ENCODE measurements at places on chromosomes 2 and 18. TPM values are rescaled to one million over a fixed set of nuclear protein-coding genes. Genes with fewer than 3 reads are reported as not detected.
A peak's percentile ranks its signal among the peaks of the same experiment; 100 is the strongest.

The FOXI3 gene
- total RNA-seq = not detected

The HPCAL1 gene
- 23.1 TPM for total RNA-seq

The PELI1 gene
- 9.2 TPM for total RNA-seq

The FZD7 gene
- 1.4 TPM for total RNA-seq

The DNMT3A gene
- total RNA-seq = 12.2 TPM

- no peak overlapping the region for H3K27ac ChIP-seq
- H3K27me3 ChIP-seq = no peaks in the 10 kb centered on the region
- DNase-seq = no peak
- H3K4me1 ChIP-seq = no peaks in the 10 kb centered on the region
These were observed 12.2 kb downstream of the DOK1 start for GRCh38 chr2:74566754-74567085.

GRCh38 chr2:13681936-13682335, 950.6 kb upstream of the LRATD1 start:
- no peaks in the 10 kb centered on the region for H3K36me3 ChIP-seq
- H3K27me3 ChIP-seq = no peaks in the 10 kb centered on the region
- no peaks in the 10 kb centered on the region for H3K4me1 ChIP-seq
- no peak overlapping the region for H3K27ac ChIP-seq
- no peak for DNase-seq

DNA sequence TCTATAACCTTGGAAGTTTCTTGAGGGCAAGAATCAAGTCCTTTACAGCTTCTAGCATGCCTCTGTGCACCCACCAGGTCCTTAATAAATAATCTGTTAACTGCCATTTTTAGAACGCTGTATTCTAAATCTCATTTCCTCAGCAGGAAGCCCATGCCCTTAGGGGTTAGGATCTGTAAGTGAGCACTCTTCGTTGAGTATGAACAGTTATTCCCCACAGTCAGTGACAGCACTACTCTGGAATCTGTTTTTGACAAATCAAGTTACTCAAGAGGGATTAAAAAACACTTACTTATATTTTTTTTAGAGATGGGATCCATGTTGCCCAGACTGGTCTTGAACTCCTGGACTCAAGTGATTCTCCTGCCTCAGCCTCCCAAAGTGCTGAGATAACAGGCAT, 14.6 kb downstream of the PAIP2B start:
- no peaks in the 10 kb centered on the region for H3K36me3 ChIP-seq
- H3K27me3 ChIP-seq = no peaks in the 10 kb centered on the region
- H3K27ac ChIP-seq = no peak overlapping the region
- no peak overlapping the region for H3K4me3 ChIP-seq
- no peak for DNase-seq

GRCh38 chr18:68467957-68468356, 247.0 kb downstream of the TMX3 start:
- H3K27me3 ChIP-seq = no peaks in the 10 kb centered on the region
- H3K27ac ChIP-seq = no peak overlapping the region
- no peak for DNase-seq
- H3K4me3 ChIP-seq = no peak overlapping the region
- H3K36me3 ChIP-seq = no peaks in the 10 kb centered on the region

GRCh38 chr2:164567335-164567989, 53.8 kb downstream of the GRB14 start:
- H3K36me3 ChIP-seq = no peaks in the 10 kb centered on the region
- H3K4me1 ChIP-seq = no peaks in the 10 kb centered on the region
- H3K27me3 ChIP-seq = no peaks in the 10 kb centered on the region
- H3K27ac ChIP-seq = peak overlapping the region; percentile 80

GRCh38 chr2:17758118-17758517, 4.2 kb downstream of the GEN1 start:
- DNase-seq = no peak
- no peaks in the 10 kb centered on the region for H3K36me3 ChIP-seq
- no peak overlapping the region for H3K27ac ChIP-seq

GRCh38 chr2:218882461-218882816, 1.8 kb downstream of the WNT10A start:
- DNase-seq = no peak
- no peaks in the 10 kb centered on the region for H3K36me3 ChIP-seq
- no peak overlapping the region for H3K27ac ChIP-seq
- H3K4me1 ChIP-seq = peaks cover 5% of the 10 kb centered on the region
- H3K4me3 ChIP-seq = no peak overlapping the region

- DNase-seq = no peak
- H3K27ac ChIP-seq = no peak overlapping the region
- no peak overlapping the region for H3K4me3 ChIP-seq
- no peaks in the 10 kb centered on the region for H3K27me3 ChIP-seq
- H3K36me3 ChIP-seq = no peaks in the 10 kb centered on the region
These were observed 338.7 kb downstream of the CDH2 start for GRCh38 chr18:27838225-27838624.

GRCh38 chr2:75494137-75494769, 66.5 kb downstream of the EVA1A start:
- no peaks in the 10 kb centered on the region for H3K36me3 ChIP-seq
- no peak for DNase-seq
- H3K4me3 ChIP-seq = no peak overlapping the region
- H3K27ac ChIP-seq = no peak overlapping the region

GRCh38 chr18:57075716-57076400, 71.0 kb upstream of the BOD1L2 start:
- H3K27ac ChIP-seq = no peak overlapping the region
- H3K4me3 ChIP-seq = no peak overlapping the region
- H3K4me1 ChIP-seq = no peaks in the 10 kb centered on the region

DNA sequence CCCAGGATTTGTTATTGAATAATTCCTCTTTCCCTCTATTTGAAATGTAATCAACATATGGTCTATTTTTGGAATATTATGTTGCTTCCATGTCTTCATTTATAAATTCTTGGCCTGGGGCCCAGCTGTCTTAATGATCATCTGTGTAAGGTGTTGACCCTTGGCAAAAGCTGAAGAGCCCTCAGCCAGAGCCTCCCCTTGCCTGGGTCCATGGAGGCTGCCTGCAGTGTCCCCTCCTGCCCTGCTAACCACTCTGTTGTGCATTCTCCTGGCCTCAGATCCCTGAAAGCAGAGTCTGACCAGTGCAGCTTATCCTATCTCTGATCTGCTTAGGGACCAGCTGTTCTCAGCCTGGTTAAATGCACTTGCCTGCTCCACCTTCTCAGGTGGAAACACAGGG, 226.1 kb upstream of the APCDD1 start:
- no peaks in the 10 kb centered on the region for H3K27me3 ChIP-seq
- H3K27ac ChIP-seq = no peak overlapping the region
- no peak overlapping the region for H3K4me3 ChIP-seq
- H3K4me1 ChIP-seq = no peaks in the 10 kb centered on the region

DNA sequence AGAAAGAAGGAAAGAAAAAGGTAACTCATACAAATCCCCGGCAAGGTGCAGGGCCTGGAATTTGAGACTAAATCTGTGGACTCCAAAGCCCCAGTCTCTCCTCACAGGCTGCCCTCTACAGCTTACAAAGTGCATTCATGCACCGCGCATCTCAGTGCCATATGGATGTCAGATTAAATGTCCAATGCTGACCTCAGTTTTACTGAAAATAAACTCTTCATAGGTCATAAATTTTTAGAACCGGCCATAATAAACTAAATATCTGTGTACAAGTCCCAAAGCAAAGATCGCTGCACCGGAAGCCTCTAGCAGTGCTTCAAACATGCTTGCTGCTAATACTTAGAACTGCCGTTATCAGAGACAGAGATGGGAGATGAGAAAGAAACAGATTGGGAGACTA, 17.7 kb downstream of the ST6GAL2 start:
- no peaks in the 10 kb centered on the region for H3K4me1 ChIP-seq
- no peak for DNase-seq
- no peak overlapping the region for H3K27ac ChIP-seq
- H3K36me3 ChIP-seq = no peaks in the 10 kb centered on the region

DNA sequence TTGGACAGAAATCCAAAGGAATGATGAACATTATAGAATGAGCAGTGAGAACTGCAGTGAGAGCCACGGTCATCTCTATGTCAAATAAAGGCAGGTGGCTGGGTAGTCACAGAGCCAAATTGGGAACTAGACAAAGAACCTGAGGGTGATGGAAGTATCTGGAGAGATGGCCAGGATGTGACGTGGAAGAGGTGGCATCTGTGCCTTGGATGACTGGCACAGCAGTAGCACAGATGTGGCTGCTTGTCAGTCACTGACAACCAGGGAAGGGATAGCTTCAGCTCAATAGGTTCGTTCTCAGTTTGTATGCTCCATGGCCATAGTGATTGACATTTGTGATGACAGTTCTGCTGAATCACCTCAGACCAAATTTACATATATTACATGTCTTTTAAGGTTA, 172.3 kb downstream of the PARD3B start:
- no peaks in the 10 kb centered on the region for H3K27me3 ChIP-seq
- no peaks in the 10 kb centered on the region for H3K36me3 ChIP-seq
- H3K4me1 ChIP-seq = no peaks in the 10 kb centered on the region
- H3K4me3 ChIP-seq = no peak overlapping the region
- no peak for DNase-seq

Measured in right lobe of liver (tissue), 6 donors.